ENCODE measurements at places on chromosomes 2 and 18. TPM values are rescaled to one million over a fixed set of nuclear protein-coding genes. Genes with fewer than 3 reads are reported as not detected.

ACP1 gene
- total RNA-seq = 72.9 TPM

NCKAP5 gene
- total RNA-seq = 2.8 TPM

MAL gene
- total RNA-seq = 3.9 TPM

BOLL gene
- total RNA-seq = not detected

ALLC gene
- not detected for total RNA-seq

Measured in left ventricle myocardium superior (tissue), 1 donor.